ENCODE measurements at places on chromosomes 7 and 10. TPM values are rescaled to one million over a fixed set of nuclear protein-coding genes. Genes with fewer than 3 reads are reported as not detected.

DNA sequence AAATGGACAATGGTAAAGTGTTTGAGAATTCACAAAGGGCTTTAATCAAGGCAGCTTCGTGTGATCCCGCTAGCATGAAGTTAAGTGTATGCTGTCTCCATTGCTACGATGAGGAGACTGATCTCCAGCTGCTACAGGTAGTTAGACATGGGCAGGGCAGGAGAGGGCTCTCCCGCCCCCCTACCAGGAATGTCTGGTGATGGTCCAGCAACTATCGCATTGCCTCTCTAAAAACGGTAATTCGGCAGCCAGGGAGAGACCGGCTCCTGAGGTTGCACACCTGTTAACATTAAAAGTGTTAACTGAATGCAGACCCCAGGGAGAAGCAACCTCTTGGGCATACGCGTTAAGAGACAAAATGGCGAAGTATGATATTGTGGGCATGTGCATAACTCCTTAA lies 37.9 kb downstream of the SVIL start:
- no peak for DNase-seq

GRCh38 chr7:41445946-41446345 lies 256.9 kb downstream of the INHBA start:
- no peak for DNase-seq

GRCh38 chr10:133199488-133199885 lies 30.5 kb upstream of the UTF1 start:
- no peak for DNase-seq

GRCh38 chr10:69139961-69140360 lies 16.0 kb downstream of the VPS26A start:
- DNase-seq = no peak

DNA sequence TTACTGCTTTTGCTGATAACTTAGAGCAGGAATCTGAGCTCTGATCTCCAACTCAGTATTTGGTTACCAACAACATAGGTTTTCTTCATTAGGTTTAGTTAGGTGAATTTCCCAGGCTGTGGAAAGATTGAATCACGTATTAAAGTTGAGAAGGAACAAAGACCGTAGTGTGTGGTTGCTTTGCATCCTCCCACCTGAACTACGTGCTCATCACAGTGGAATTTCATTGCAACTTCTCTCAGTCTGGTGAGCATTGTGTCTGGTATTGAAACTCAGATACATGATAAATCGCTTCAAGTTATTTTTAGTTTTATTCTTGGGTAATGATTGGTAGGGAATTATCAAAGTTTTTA lies 139.4 kb upstream of the AKR1E2 start:
- peak; percentile 25 for DNase-seq

DNA sequence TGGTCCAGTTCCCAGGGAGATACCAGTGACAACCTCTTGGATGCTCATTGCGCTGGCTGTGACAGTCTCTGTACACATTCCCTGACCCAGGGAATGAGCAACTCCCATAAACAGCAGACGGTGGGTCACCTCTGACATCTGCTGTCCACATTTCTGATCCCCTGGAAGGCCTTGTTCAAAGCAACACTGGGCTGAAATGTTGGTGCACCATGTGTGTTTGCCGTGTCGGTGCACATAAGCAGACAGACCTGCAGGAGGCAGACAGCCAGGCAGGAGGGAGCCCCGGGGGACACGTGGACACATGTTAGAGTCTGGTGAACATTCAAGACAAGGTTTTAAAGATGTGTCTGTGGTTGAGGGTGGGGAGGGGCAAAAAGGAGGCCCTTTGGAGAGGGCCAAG lies 254.9 kb downstream of the PLXNA4 start:
- peak; percentile 21 for DNase-seq

DNA sequence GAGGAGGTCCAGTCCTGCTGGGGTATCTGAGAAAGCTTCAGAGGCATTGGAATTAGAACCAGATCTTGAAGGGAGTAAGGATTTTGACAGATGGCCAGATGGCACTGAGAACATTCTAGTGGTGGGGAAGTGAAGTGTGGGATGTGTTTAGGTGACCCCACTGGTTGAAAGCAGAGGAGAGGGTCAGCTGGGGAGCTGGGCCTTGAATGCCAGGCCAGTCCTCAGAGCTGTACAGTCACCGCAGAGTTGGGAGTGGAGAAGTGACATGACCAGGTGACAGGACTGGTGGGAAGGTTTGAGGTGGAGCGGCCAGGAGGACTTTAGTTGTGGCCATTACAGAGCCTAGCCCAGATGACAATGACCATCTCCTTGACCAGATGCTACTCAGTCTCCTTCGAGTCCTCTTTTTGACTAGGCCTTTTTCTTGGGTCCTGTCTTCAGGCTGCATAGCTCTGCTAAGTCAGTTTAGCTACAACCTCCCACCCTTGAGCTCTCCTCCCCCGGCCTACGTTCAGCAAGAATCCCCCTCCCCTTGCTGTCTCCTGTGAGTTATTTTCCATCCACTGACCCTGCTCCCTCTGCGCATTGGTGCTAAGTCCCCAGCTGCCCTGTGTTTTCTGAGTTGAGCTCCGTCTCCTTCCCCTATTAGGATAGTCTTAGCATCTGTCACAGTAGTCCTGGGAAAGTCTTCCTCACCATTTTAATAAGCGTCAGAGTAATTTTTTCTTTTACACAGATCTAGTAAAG lies 56.3 kb downstream of the CCNY start:
- DNase-seq = no peak

DNA sequence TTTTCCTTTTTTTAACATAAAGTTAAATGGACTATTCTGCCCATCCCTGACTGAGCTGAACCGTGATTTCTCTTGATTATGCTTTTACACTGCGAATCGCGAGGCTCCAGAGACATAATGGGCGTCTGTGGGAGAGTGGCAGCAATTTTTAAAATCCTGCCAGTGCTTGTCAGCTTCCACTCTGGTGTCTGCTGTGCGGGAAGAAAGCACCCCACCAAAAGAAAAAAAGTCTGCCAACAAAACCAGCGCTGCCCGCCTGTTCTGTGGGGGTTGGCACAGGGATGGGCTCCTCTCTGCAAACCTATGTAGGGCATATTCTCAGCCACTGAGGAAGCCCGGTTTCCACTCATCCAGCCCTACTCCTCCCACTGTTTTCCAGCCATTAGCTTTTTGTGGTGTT lies 592.3 kb upstream of the GALNT17 start:
- DNase-seq = no peak

- DNase-seq = no peak
Observed at GRCh38 chr7:137925754-137926153, 76.1 kb downstream of the CREB3L2 start.

GRCh38 chr7:23383225-23383624 lies 84.1 kb downstream of the MALSU1 start:
- DNase-seq = peak; percentile 37

DNA sequence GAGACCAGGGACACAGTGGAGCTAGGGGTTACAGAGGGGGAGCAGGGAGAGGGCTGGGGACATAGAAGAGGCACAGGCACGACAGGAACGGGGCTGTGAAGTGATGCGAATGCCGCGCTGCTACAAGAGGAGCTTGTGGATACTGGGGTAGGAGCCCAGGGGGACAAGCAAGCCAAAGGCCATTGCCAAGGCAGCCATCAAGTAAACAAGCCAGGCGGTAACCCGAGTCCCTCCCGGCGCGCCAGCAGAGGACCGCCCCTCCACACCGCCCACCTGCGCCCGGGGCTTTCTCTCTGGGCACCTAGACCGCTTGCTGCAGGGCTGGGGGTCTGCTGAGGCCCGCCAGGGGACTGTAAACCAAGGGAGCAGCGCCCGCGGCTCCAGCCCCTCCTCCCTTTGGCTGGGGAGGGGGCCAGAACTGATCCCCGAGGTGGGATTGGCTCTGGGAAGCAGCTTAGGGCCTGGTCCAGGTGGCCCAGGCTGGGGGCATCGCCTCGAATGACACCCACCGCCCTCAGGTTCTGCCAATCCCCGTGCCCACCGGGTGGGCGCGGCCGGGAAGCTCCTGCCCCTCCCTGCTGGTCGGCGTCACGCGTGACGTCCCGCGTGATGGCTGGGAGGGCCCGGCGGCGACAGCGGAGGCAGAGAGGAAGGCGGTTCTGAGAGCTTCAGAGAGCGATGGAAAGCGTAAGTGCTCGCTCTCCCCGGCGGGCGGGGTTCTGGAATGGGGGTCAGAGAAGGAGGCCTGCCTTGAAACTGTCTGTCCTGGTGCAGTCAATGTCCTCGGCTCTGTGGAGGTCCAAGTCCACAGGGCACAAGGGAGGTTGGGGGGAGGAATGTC lies 982 bp downstream of the SFXN3 start:
- DNase-seq = peak; percentile 60

DNA sequence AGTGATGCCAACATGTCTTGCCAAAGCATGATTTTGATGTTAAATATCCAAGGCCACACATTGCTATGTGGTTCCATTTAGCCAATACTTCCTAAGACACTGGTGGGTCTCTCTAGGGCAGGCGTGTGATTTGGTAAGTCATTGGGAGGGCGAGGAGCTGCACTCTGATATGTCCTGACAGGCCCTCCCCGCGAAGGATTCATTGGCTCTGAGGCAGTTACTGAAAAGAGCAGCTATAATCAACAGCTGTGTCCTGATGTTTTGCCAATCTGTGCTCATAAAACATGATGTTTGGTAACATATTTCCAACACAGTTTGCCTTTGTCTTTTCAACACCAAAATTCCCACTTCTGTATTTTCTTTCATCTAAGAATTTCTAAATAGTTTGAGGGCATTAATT lies 646.7 kb downstream of the PARD3 start:
- no peak for DNase-seq

- peak; percentile 88 for DNase-seq
Observed at GRCh38 chr7:28062197-28062991, 118.2 kb downstream of the JAZF1 start.

DNA sequence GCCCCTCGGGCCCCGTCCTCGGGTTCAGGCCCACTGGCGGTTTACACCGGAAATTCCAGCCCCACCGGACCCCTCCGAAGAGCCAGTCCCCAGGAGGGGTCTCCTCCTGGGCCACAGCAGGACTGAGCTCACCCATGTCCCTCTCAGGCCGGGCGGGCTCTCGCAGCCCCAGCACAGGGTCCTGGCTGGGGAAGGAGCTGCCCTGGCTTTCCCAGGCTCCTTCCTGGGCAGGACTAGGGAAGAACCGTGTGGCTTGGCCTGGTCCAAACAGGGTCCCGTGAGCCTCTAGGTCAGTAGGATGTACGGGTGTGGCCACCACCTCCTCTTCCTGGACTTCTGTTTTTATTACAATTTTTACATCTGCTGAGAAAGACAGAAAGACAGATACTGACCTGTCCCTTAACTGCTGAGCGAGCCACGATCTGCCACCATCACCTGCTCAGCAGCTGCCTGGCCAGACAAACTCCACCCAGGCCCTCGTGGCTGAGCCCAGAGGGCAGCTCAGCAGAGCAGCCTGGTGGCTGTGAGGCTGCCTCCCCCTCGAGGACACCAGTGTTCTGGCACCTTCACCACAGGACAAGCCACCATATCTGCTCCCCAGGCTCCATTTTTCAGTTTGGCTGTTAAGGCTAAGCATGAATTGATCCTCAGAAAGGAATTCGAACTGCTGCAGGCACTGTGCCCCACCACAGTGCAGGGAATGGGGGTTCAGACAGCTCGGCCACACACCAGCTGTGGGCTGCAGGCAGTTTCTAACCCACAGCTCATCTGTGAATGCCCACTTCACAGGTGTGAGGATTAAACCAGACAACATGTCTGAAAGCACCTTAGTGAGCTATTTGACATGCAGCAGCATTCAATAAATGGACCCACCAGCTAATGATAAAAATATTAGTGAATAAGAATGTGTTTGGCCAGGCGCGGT lies 14.5 kb upstream of the ZNF777 start:
- no peak for DNase-seq

GRCh38 chr10:30751678-30752331 lies 122.3 kb upstream of the LYZL2 start:
- no peak for DNase-seq

- peak; percentile 37 for DNase-seq
Observed at GRCh38 chr10:99345350-99345749, 16.2 kb downstream of the CNNM1 start.

PURB gene
- total RNA-seq = 21.1 TPM

ABCB4 gene
- total RNA-seq = 0.27 TPM

ADCK2 gene
- total RNA-seq = 14.2 TPM

JCAD gene
- 5.2 TPM for total RNA-seq

C10orf105 gene
- total RNA-seq = not detected

PNLIPRP3 gene
- not detected for total RNA-seq

HOXA11 gene
- total RNA-seq = 0.52 TPM

CNNM1 gene
- total RNA-seq = not detected

MMRN2 gene
- total RNA-seq = 1.8 TPM

PON1 gene
- not detected for total RNA-seq

ZPBP gene
- total RNA-seq = not detected

Measured in H4 (cell line).